Suppressor macrophage (primary cell): ENCODE measurements at places on chromosomes 2 and 18.
A peak's percentile ranks its signal among the peaks of the same experiment; 100 is the strongest.

DNA sequence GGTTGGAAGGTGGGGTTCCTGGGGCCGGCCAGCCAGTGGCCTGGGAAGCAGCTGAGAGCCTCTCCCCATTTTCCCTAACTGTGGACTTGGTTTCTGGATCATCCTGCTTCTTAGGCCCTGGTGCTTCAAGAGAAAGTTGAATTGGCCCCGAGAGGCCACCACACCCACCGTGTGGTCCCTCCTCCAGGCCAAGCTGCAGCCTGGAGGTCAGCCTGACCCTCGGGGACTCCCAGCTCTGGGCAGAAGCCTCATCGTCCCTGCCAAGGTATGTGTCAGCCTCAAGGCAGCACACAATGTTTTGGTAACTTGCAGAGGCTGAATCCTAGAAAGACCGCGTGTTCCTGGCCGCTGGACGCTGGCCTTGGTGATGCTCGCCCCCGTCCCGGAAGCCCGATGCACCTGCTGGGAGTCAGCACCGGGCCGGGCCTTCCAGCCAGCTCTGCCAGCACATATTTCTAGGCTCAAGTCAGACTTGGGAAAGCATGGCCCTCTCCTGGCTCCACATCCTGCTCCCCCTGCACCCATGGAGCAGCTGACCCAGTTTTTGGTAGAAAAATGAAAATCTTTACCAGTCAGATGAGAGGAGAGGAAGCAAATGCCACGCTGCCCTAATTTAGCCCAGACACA lies 72.6 kb downstream of the ACTR2 start:
- DNase-seq = no peak

GRCh38 chr2:37590119-37590571 lies 81.3 kb downstream of the CDC42EP3 start:
- no peak for DNase-seq

GRCh38 chr18:31269566-31269965 lies 48.4 kb upstream of the DSG1 start:
- DNase-seq = no peak

DNA sequence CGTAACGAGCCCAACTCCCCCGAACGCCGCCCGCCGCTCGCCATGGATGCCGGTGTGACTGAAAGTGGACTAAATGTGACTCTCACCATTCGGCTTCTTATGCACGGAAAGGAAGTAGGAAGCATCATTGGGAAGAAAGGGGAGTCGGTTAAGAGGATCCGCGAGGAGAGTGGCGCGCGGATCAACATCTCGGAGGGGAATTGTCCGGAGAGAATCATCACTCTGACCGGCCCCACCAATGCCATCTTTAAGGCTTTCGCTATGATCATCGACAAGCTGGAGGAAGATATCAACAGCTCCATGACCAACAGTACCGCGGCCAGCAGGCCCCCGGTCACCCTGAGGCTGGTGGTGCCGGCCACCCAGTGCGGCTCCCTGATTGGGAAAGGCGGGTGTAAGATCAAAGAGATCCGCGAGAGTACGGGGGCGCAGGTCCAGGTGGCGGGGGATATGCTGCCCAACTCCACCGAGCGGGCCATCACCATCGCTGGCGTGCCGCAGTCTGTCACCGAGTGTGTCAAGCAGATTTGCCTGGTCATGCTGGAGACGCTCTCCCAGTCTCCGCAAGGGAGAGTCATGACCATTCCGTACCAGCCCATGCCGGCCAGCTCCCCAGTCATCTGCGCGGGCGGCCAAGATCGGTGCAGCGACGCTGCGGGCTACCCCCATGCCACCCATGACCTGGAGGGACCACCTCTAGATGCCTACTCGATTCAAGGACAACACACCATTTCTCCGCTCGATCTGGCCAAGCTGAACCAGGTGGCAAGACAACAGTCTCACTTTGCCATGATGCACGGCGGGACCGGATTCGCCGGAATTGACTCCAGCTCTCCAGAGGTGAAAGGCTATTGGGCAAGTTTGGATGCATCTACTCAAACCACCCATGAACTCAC lies 673 bp downstream of the PCBP1 start:
- DNase-seq = peak; percentile 82

DNA sequence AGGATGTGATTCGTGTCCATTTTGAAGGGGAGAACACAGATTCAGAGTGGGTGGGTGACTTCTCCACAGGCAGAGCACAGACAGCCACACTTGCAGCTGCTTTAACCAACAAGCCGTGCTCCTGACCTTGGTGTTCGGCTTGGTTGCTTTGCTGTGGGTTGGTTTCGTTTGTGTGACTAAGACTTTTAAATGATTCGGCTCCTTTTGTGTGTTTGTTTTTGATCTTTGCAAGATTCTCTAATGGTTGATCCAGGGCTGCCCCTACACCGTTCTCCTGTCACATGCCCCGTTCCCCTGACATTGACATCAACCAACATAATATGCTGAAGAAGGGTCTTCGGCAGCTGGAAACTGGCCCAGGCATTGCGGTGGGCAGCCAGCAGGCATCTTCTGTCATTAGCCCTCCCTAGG lies 95.9 kb upstream of the MBOAT2 start:
- DNase-seq = peak; percentile 33

- no peak for DNase-seq
Measured at GRCh38 chr2:225495706-225496105, 96.2 kb downstream of the NYAP2 start.

GRCh38 chr2:84912984-84913383 lies 7.5 kb downstream of the TMSB10 start:
- DNase-seq = no peak

DNA sequence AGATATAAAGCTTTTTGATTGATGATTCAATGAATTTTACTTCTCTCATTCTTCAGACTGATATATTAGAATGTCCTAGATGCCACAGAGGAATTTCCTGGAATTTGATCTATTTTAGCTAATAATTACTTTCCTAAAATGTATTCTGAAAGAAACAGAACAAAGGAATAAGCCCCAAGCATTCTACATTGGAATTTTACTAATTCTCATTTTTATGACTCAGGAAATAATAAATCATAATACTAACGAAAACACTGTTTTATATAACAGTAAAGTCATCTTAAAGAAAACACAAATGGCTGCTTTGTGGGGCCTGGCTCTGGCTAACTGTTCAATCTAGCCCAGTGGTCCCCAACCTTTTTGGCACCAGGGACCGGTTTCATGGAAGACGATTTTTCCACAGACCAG lies 68.6 kb upstream of the LPIN2 start:
- DNase-seq = no peak

DNA sequence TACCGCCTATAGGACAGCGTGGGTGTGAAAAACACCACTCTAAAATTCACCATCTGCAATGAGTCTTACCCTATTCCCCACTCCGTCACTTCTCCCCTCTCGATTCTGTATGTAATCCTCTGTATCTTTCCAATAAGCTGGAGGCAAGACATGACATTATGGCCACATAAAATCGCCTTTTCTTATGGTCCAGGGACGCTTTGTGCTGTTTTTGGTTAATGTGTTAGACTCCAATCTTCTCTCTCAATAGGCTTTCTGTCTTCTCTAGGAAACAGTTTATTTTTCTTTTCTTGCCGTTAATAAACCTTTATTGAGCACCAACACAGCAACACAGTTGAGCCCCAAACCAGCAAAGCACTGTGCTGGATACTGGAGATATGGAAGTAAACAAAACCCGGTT lies 37.9 kb upstream of the ZCCHC2 start:
- no peak for DNase-seq

DNA sequence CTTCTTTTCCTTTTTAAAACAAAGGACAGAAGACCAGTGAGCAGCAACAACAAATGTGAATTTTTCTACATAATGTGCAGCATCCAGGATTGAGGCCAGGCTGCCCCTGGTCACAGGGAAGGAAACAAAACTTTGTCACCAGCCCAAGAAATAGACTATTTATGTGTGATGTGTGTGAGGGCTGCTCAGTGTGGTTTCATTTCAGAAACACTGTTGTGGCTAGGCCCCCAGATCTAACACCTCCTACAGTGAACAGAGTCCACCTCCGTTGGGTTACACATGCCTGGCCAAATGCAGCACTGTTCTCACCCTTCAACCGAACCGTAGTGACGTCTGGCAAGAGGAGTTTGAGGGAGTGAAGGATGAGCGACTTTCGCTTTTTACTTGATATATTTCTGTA lies 146.3 kb upstream of the RIOK3 start:
- no peak for DNase-seq

DNA sequence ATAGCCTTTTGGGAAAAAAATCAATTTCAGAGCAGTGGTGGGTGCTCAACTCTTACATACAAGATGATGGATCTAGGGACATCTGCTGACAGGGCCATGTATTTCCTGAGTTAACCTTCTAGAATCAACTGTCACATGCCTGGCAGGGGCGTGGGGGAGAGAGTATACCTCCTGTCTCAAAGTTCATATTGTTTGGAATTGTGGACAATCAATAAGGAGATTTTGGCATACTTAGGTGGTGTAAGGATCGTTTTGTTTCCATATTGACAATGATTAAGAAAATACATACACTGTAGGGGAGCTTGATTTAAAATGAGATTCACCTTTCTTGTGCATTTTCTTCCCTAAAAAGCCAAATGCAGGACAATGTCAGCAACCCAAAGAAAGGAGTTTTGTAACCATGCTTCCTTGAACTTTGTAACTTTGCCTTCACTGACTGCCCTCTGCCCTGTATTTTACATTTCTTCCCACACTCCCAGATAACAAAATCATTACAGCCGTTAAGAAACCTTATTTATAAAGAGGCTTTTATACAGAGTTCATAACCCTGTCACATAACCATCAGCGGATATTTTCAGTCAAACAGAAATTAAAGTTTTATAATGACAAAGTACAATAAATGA lies 88.4 kb downstream of the MEP1B start:
- no peak for DNase-seq

DNA sequence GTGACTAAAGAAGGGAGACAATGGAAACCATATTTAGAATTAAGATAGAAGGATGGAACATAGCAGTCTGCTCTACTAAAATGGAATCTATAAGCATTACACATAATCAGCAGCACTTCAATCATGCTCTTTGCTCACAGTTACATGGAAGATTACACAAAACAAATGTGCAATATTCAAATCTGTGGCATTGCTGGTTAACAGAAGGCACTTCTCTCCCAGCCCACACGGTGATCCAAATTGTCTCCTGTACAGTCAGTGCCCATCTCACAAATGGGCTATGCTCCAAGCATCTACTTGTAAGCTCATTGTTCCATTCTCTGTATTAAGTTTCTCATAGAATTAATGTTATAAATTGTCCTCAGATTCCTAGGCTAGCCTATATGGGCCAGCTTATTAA lies 716.6 kb downstream of the NRXN1 start:
- DNase-seq = no peak

DNA sequence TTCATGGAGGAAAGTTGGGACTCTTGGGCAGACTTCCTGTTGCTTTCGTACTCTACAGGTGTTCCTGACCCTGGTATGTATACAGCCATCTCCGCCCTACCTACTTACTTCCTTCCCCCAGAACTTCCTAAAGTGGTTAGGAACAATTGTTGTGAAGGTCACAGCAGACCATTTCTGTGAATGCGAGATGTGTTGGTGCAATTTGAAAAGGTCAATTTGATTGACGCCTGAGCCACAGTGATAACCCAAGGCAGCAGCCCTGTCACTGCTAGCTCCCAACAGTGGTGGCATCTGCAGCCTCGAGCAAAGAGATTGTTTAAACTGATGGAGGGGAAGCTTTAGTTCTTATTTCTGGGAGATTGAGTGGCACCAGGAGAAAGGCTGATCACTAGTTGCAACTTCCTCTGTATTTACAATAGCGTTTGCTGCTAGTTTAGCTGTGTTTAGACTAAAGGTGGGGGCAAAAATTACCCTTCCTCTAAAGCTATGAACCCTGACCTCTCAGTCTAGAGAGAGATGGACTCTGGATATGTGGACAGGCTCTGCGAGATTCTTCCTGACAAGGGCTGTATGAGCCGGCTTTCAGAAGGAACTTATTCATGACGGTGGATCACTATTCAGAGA lies 78.3 kb upstream of the MAP4K3 start:
- DNase-seq = peak; percentile 21

- no peak for DNase-seq
Measured at GRCh38 chr2:192016265-192016664, 169.4 kb upstream of the CAVIN2 start.

- no peak for DNase-seq
Measured at GRCh38 chr18:36432880-36433555, 135.5 kb downstream of the FHOD3 start.

GRCh38 chr2:48668992-48669391 lies 51.3 kb downstream of the GTF2A1L start:
- no peak for DNase-seq

- DNase-seq = no peak
Measured at GRCh38 chr2:11398750-11399437, 54.5 kb upstream of the ROCK2 start.

- peak; percentile 18 for DNase-seq
Measured at GRCh38 chr18:75247611-75248421, 37.2 kb downstream of the TSHZ1 start.

DNA sequence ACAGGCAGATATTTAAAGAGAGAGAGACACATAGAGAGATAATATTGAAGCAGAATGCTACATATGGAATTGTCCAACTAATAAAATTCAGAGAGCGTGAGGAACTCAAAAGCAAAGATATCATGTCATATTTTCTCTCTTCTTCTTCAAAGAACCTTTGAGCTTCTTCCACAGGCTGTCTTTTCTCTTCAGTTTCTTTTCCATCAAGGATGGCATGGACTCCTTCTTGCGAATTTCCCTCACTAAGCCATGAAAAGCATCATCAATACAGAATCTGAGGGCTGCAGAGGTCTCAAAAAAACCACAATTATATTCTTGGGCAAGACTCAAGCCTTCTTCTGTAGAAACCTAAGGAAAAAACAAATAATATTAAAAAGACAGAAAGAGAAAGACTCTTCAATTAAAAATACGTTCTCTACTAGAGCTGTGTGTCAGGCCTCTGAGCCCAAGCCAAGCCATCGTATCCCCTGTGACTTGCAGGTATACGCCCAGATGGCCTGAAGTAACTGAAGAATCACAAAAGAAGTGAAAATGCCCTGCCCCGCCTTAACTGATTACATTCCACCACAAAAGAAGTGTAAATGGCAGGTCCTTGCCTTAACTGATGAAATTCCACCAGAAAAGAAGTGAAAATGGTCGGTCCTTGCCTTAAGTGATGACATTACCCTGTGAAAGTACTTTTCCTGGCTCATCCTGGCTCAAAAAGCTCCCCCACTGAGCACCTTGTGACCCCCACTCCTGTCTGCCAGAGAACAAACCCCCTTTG lies 371.9 kb downstream of the RIT2 start:
- DNase-seq = no peak

- DNase-seq = peak; percentile 86
Measured at GRCh38 chr2:27085673-27086089, 891 bp upstream of the KHK start.

GRCh38 chr2:147137711-147138110 lies 707.1 kb upstream of the ACVR2A start:
- DNase-seq = no peak

DNA sequence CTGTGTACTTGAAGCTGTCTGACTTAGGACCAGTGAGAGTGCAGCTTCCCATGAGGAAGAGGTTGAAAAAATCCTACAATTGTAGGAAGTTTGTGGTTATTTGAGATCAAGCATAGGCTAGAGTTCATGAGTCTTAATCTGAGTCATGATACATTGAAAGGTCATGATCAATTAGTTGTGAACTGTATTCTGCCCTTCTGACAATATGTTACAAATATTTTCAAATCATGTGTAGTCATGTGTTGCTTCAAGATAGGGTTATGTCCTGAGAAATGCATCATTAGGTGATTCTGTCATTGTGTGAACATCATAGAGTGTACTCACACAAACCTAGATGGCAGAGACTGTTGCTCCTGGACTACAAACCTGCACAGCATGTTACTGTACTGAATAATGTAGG lies 68.4 kb upstream of the MFF start:
- no peak for DNase-seq
